ENCODE measurements at places on chromosomes 6 and 20. TPM values are rescaled to one million over a fixed set of nuclear protein-coding genes. Genes with fewer than 3 reads are reported as not detected.

DNA sequence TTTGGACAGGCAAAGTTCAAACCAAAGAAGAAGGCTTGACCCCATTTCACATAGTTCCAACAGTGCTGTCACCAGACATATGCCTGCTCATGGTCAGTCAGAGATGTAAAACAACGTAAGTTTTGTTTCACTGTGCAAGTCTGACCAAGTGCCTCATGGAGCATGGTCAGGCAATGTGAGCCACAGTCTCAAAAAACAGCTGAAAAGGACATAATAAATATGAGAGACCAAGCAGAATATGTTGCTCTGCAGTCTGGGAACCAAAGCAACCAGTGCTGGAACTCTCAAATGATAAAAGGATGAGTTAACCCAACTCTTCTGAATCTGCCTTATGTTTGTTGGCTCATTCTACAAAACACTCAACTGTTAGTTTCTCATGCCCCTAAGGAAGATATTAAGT, 39.9 kb upstream of the DST start:
- DNase-seq: no peak

The PRSS16 gene
- total RNA-seq: 2.8 TPM

- DNase-seq: no peak
Observed at GRCh38 chr6:7604003-7604402, 14.0 kb downstream of the SNRNP48 start.

The MEI4 gene
- total RNA-seq: 0.06 TPM

The HIVEP1 gene
- total RNA-seq: 14.2 TPM

The B4GALT5 gene
- total RNA-seq: 27.4 TPM

The GJA10 gene
- total RNA-seq: not detected

GRCh38 chr6:2663123-2663522, 87.6 kb downstream of the MYLK4 start:
- DNase-seq: no peak

GRCh38 chr6:149969635-149970034, 5.9 kb downstream of the ULBP1 start:
- DNase-seq: no peak

The PSMB8 gene
- 84.4 TPM for total RNA-seq

The TSPYL4 gene
- total RNA-seq: 10.5 TPM

DNA sequence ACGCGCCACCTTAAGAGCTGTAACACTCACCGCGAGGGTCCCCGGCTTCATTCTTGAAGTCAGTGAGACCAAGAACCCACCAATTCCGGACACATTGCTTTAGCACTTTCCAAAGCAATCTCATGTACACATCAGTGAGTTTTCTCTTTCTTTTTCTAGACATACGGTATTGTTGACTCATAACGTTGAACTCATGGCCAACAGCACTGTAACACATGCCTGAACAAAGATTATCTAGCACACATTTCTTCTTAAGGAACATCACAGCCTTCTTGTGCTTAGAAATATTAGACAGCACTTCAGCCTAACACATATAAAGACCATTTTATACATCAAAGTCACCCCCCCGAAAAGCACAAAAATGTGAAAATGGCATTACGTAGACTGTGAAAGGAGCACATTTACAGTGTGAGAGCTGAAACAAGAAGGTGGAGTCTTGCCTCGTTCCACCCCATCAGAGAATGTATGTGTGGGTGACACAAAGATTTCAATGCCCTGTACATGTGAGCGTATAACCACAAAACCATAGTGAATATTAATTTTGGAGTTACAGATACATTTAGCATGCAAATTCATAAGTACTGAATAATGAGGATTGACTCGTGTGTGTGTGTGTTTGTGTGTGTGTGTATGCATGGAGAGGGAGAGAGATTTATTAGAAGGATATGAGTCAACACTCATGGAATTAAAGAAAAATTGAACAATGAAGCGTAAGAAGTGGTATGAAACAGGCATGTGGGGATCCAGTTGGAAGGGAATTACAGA, 134.1 kb downstream of the FAM83B start:
- no peak for DNase-seq

DNA sequence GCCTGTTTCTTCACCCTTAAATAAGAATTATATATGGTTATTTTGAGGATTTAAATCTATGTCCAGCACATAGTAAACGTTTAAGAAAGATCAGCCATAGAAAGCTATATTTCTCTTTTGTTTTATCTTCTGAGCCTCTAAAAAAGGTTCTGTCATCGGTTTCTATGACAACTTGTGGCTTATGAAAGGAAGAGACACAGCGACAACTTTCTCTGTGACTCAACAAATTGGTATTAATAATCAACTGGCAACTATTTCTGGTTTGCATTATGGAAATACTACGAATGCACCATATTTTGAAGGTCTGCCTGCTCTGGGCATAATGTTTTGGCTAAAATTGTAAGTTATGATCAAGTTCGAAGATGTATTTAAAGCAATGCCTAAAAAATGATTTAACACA, 751.0 kb downstream of the CD109 start:
- no peak for DNase-seq

DNA sequence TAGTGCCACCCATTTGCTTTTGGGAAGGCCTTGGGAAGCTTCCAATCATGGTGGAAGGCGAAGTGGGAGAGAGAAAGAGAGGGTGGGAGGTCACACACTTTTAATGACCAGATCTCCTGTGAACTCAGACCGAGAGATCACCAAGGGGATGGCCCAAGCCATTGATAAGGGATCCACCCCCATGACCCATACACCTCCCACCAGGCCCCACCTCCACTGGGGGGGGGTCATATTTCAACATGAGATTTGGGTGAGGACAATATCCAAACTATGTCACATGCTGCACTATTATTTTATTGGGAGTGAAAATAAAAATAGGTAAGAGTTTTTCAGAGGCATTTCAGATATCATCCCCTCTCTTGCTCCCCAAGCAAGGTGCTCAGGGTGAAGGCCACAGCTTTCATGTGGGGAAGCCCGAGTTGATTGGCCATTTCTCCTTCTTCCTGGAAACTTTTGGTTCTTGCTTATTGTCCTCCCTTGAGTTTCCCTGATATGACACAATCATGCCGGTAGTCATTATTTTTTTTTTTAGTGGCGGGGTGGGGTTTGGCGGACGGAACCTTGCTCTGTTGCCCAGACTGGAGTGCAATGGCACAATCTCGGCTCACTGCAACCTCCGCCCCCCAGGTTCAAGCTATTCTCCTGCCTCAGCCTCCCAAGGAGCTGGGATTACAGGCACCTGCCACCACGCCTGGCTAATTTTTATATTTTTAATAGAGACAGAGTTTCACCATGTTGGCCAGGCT, 15.2 kb downstream of the GMPR start:
- no peak for DNase-seq

Measured in epithelial cell of proximal tubule (primary cell).